Activated CD4-positive, alpha-beta T cell treated with anti-CD3 and anti-CD28 coated beads, Interleukin-2, amount 10 ng/mL, durations not matched to agents 24 days and 14 days (primary cell): ENCODE measurements at places on chromosomes 2 and 18. TPM values are rescaled to one million over a fixed set of nuclear protein-coding genes. Genes with fewer than 3 reads are reported as not detected.

ACMSD gene
- total RNA-seq, result not detected in 2 replicates

ANKRD30B gene
- total RNA-seq, result not detected in 2 replicates

DSC2 gene
- not detected in 2 replicates for total RNA-seq

FN1 gene
- total RNA-seq, result 1.0 and 1.6 TPM in 2 replicates

TFPI gene
- 1.2 and 1.5 TPM in 2 replicates for total RNA-seq

CCDC85A gene
- not detected in 2 replicates for total RNA-seq

CCL20 gene
- total RNA-seq, result 3.2 and 4.4 TPM in 2 replicates

CIB4 gene
- not detected in 2 replicates for total RNA-seq

LRP2 gene
- total RNA-seq, result 0.09 and 0.28 TPM in 2 replicates
